ENCODE measurements at places on chromosomes 4 and X. TPM values are rescaled to one million over a fixed set of nuclear protein-coding genes. Genes with fewer than 3 reads are reported as not detected.

GRCh38 chr4:121093261-121093660 lies 20.9 kb upstream of the NDNF start:
- no peak for DNase-seq

GRCh38 chr4:100547541-100548199 lies 29.8 kb upstream of the EMCN start:
- DNase-seq = no peak

GRCh38 chr4:37427193-37427592 lies 182.7 kb downstream of the NWD2 start:
- no peak for DNase-seq

DNA sequence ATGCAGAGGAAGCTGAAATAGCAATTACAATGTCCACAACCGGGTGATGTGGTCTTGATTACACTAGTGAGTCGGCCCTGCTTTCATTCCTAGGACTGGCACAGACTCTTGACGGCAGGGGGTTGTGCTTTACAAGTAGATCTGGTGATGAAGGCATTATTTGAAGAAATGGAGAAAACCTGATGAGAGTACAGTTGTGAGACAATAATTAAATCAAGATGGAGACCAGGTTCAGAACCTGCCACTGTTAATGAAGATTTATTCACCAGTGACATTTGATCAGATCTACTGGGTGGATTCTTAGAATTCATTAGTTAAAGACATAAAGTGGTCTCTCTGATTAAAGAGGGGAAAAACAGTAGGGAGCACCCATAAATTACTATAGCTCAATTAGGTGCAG lies 747.2 kb downstream of the STPG2 start:
- DNase-seq = no peak

DNA sequence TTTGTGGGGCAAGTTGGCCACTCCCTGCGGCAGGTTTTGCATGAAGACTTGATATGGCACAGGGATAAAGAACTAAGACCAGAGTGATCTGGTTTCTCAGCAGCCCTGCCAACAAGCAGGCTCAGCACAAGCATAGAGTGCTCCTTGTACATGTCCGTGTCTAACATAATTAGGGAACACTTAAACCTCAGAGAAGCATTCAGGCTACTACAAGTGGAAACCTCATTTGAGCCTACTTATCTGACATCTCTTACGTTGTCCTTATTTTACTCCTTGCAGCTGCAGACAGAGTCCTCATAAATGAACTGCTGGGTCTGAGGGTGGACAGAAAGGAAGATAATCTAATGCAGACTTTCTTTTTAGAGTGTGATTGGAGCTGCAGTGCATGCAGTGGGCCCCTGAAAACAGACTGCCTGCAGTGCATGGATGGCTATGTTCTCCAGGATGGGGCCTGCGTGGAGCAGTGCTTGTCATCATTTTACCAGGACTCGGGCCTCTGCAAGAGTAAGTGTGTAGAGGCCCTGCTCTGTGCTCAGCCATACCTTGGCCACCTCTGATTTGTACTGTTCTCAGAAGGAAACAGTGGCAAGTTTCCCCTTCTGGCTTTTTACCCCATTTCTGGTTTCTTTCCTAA lies 179.1 kb upstream of the ANXA3 start:
- no peak for DNase-seq

- no peak for DNase-seq
Observed at GRCh38 chr4:6229671-6230501, 29.5 kb upstream of the JAKMIP1 start.

DNA sequence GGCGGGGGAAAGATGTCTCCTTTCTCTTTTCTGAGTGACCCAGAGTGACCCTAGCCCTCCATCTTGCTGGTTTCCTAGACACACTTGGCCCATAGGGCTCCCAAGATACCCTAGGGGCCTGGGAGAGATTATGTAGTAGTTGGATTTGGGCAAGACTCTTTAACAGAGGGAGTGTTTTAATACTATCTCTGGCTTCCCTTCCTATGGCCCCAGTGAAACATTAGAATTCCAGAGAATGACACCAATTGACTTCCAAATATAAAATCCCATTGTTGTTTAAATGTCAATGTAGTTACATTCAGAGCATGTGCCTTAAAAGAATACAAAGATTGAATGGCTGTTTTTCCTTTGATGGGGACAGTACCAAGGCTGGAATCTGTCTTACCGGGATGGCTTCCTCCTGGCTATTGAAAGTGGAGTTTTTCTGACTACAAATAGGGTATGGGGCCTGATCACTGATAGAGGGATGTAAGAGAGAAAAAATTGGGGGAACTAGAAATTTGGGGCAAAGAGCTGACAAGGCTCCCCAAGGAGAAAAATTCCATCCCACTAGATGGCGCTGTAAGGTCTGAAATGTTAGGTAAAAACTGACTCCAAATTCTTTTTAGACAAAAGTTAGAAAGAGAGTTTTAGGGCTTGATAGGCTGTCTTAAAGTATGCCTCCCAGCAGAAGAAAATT lies 10.7 kb downstream of the TENT5D start:
- no peak for DNase-seq

DNA sequence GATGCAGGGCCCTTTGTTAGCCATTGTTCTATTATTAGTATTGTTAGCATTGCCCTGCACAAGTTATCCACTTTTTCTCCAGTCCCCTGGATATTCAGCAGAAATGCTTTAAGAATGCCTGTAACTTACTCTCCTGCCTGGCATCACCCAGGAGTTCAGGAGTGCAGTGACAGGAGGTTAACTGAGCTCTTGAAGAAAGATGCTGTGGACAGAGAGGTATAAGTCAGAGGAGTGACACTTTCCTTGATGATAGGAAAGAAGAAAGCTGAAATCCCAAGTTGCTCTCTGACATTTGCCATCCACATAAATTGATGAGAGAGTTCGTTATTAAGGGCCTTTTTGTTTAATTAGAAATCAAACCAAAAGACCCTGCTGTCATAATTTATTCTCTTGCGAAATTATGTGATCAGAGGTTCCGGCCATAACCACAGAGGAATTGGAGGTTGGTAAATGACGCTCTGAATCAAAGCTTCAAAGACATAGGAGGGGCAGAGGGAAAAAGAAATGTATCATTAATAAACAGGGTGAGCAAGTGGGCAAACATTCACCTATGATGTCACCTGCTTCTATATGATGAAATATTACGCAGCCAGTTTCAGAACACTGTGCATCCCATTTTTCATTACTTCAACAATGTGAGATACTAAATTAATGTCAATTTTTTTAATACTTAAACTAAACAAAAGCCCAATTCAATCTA lies 230.2 kb upstream of the JADE1 start:
- no peak for DNase-seq

GRCh38 chrX:97763981-97764380 lies 880.3 kb downstream of the RPA4 start:
- DNase-seq = no peak

DNA sequence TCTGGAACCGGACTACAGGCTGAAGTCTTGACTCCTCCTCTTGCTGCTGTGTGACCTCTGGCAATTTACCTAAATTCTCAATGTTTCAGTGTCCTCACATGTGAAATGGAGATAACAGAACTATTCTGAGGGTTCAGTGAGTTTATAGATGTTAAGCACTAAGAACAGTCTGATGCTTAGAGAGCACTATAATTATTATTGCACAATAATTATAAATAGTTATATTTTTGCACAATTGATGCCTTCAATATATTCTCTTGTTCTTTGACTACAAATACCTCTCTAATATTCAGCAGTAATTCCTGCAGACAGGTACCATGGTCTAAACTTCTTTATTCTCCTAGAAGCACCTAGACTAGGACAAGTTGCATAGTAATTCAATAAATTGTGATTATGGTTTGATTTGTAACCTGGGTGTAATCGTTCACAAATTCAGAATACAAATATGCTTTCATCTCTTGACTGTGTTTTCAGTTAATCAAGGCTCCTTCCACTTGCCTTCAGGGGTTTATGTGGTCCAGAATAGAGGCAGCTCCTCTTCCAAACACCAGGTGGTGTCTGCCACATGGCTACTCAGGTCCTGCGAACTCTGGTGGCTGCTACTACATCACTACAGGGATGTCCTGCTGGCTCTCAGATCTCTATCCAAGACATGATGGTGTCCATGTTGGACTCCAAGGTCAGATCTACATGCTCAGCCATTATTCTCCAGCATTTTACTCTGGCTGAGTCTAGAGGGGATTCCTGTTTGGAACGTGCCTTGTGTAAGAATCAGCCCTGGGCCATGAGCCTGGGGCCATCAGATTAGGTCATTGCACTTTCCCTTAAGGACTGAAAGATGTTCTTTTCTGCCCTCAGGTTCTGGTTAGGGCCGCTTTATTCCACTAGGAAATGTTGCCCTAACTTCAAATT lies 103.4 kb downstream of the QRFPR start:
- DNase-seq = no peak

DUX4 gene
- total RNA-seq = not detected

All from activated CD4-positive, alpha-beta memory T cell treated with anti-CD3 and anti-CD28 coated beads, Interleukin-2, amount 10 ng/mL, durations not matched to agents 7 days and 5 days (primary cell).